ENCODE measurements at places on chromosomes 11 and 22.

DNA sequence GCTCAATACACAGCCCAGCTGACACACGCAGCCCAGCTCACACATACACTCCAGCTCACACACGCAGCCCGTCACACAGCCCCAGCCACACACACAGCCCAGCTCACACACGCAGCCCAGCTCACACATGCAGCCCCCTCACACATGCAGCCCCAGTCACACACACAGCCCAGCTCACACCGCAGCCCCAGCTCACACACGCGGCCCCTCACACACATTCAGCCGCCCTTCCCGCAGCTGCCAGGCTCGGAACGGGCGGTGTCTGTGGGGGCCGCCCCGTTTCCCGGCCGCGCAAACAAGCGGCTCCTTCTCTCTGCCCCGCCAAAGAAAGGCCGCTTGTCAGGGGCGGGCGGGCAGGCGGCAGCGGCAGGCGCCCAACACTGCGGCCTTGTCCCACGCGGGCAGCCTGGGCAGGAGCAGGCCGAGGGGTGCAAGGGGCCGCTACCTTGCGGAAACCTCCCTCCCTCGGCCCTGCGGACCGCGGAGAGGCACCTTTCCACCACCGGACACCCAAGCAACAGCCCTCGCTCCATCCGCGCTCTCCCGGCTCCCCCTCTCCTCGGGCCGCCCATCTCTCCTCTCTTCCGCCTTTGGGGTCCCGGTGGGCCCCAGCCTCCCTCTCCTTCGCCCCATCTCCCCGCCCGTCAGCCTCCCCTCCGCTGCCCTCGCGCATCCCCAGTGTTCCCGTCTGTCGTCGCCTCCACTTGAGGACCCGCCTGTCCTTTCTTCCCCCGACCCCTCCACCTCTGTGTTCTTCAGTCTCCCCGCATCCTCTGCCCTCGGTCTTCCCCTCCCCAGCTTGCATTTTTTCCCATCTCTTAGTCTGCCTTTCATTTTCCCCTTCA, 2.2 kb downstream of the PHLDB1 start:
- DNase-seq = no peak

DNA sequence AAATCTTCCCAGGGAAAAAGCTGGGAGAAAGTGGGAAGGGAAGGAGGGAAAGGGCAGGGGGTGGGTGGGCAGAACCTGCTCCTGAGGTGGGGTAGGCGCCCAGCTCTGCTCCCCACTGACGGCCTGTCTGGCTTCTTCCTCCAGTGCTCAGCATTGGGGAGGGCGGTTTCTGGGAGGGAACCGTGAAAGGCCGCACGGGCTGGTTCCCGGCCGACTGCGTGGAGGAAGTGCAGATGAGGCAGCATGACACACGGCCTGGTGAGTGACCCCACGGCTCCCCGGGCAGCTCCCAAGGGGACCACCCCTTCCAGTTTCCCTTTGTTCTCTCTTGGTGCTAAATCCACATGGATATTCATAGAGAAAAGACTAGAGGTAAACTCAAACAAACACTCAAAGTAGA, 25.9 kb downstream of the SHANK3 start:
- DNase-seq = no peak

DNA sequence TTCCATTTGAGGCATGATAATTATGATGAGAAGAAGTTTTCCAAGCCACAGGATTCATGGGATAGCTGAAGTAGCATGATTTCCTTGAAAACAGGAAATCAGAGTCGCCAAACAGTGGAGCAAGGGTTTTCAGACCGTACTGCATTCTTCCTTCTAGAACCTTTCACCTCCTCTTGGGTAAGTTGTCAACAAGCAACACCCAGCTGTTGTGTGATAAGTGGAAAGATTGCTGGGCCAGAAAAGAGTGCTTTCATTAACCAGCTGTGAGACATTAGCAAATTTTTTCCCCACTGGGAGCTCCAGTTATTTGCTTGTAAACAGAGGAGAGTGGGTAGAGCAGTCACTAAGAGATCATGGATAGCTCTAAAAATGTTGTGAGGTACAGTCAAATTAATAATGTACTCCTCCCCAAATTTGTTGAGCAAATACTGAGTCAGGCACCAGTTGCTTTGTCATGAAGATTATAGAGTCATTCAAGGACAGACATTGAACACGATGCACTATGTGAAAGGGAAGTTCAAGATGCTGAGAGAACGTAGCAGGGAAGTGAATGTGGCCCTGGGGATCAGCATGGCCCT, 11.7 kb upstream of the MPEG1 start:
- no peak for DNase-seq

DNA sequence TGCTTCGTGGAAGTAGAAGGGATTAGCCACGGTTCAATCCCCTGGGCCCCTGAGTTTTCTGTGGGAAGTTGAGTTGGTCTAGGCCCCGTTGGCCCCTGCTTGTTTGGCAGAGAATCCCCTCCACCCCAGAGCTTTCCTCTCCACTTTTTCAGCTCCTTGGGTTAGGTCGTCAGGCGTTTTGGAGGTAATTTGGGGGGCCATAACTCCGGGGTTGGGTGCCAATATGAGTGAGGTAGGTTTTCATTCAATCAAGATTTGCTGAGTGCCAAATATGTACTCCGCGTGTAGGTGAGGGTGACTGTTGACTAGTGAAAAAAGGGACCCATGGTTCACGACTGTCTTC, 590 bp downstream of the ATG13 start:
- DNase-seq = no peak

DNA sequence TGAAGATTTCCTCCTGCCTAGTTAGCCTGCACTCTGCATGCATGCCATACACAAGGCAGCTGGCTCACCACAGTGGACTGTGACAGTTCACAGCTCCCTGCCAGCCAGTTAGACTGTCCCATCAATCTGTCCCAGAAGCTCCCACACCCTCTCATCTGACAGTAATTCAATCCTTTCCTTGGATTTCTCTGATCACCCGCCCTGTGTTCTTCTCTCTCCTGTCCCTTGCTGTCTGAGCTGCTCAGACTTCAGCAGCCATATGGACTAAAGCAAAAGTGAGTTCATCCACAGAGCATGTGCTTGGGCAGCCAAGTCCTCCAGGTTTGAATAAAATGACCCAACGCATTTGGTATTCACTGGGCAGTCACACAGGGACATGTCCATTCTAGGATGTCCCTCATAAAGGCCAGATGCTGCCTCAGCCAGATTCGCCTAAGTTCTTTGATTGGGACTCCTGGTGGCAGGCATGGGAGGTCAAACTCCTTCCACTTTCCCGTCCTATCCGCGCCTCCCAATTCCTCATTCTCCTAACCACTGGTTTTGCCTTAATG, 54.5 kb upstream of the ZBTB44 start:
- no peak for DNase-seq

DNA sequence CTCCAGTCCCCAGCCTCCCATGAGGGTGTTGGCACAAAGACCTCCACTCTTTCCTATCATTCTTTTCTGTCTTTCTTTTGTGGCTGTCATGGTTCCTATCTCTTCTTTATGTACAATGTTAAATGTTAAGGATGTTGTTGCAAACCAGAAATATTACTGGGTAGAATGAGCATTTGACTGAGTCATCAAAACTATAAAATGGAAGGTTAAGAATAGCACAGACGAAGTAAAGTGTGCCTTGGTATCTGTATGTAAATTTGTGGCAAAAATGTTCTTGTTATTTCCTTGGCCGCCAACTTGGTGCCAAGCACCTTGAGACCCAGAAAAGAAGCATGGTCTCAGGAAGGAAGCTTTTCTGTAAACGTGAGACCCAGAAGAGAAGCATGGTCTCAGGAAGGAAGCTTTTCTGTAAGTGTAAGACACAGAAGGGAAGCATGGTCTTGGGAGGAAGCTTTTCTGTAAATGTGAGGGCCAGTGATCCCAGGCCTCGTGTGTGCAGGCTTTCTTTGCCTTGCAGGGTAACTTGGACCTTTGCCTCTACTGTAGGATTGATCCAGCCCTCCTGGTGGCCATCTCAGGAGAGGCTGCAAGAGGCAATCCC, 6.7 kb upstream of the PKP3 start:
- DNase-seq = no peak

DNA sequence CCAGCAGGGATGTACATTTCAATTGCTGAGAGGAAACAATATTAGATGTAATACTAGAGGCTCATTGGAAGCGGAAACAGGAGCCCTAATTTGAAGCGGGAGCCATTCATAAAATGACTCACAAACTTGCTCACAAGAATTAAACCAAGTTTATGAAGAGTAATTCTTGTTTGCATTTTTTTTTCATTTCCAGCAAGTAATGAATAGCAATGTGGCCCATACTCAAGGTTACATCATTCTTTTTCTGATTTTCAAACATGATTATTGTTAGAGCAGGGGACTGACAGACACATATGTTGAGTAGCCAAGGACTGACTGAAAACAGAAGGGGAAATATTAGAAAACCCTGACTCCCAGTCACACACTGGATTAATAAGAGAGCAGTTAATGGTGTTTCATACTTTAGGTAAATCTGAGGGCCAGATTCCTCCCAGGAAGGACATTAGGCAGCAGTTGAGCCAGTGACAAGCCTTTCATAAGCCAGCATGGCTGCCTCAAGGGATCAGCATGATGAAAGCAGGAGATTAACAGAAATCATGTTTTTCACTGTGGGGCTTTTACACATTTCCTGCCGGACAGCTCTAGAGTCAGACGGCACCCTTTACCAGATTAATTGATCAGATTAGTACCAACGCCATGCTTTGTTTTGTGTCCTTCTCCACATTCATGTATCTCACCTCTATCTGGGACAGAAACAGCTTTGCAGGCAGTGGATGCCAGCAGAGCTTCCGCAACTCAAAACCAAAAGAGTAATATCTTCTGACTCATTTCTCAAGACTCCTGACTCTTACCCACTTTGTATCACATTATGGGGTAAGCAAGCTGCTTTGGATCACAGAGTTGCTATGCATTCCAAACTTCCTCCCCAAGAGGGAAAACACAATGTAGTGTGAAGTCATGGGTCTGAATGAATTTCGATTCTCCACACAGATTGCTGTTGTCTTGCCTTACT, 831.6 kb downstream of the KCNA4 start:
- DNase-seq = no peak

DNA sequence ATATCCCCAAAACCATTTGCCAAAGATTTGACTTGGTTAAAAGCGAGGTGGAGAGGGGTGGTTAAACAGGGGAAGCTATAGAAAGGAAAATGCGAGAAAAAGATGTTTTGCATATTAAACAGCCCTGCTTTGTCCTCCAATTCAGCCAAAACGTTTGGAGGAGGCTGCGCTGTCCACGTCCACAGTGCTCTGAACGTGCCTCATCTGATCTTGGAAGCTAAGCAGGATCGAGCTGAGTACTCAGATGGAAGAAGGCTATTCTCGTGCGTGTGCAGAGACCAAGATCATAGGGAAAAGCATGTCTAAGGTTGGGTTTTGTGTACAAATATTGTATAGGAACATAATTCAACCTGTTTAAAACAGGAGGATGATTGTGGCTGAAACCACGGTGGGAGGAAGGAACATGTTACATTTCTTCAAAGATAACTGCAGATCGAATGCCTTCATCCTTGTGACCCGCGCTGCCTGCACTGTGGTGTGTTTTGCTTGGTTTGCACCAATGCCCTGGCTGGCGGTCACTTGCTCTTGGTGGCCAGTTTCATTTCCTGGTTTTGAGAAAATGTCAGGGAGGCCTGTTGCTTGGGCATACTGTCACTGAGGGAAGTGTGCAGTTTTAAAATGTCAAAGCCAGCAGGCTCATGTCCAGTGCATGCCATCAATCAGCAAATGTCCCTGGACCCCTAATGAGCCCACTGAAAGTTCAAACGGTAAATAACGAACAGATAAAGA, 40.4 kb downstream of the FLI1 start:
- DNase-seq = no peak

- DNase-seq = no peak
These were observed 35.1 kb downstream of the APOL1 start for GRCh38 chr22:36287881-36288515.
